ENCODE measurements at places on chromosomes 2 and 18. TPM values are rescaled to one million over a fixed set of nuclear protein-coding genes. Genes with fewer than 3 reads are reported as not detected.

Gene NOSTRIN
- polyA plus RNA-seq: not detected

GRCh38 chr2:240256704-240257637 lies 116.5 kb upstream of the OTOS start:
- DNase-seq: no peak

GRCh38 chr18:4908328-4908727 lies 288.7 kb downstream of the AKAIN1 start:
- no peak for DNase-seq

DNA sequence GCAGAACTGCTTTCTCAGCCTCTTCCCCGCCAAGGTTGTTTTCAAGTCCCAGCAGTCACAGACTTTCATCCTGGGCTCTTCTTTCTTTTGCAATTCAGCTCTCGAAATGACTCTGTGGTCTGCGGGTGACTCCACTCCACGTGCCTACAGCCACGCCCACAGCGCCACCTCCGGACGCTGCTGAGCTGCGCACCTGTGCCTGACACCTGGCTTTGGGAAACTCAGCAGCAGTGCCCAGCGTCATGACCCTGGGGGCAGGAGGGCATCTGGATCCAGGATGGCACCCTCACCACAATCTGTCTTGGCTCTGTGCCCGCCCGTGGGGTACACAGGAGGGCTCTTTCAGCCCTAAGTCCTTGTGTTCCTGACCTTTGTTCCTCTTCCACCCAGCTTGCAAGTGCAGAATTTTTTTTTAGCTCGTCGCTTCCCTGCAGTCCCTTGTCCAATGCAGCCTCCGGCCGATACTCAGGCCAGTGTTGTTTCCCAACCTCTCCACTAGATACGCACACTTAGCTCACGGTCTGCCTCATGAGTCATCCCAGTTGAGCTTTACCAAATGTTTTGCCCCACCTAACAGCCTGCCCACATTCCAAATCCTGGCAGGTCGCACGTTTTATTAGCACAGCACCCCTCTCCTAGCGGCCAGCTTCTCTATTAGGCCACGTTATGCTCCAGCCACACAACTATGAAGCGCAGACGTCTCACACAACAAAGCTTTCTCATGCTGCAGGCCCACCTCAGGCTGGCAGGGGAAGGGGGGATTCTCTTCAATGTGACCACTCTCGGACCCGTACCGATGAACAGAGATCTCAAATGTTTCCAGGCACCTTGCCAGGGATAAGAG lies 6.5 kb upstream of the CAPN10 start:
- DNase-seq: peak; percentile 75

- DNase-seq: no peak
Measured at GRCh38 chr18:36636237-36636817, 192.5 kb downstream of the TPGS2 start.

Gene C2orf66
- 0.06 TPM for polyA plus RNA-seq

DNA sequence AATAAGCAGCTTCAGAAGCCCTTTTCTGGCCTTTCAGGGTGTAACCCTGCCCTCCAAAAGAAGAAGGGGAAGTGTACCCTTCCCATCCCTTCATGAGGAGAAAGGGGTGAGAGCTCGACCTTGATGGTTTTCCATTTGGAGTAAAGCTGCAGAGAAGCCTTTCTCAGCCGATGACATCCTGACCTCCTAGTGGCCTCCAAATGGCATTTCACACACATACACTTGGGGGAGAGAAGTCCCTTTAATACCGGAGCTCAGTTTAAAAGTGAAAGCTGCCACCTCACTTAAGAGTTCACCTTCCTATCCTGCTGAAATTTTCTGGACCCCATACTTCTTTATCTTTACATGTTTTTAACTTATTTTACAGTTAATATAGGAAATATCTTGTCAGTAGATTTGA lies 716.7 kb downstream of the DCDC2C start:
- DNase-seq: no peak

DNA sequence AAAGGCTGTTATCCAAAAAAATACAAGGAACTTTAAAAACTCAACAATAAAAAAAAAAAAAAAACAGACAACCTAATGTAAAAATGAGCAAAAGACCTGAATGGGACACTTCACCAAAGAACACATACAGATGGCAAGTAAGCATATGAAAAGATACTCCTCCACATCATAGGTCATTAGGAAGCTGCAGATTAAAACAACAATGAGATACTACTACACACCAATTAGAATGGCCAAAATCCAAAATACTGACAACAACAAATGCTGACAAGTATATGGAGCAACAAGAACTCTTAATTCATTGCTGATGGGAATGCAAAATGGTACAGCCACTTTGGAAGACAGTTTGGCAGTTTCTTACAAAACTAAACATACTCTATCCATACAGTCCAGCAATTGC lies 84.2 kb downstream of the DYNC1I2 start:
- DNase-seq: no peak

DNA sequence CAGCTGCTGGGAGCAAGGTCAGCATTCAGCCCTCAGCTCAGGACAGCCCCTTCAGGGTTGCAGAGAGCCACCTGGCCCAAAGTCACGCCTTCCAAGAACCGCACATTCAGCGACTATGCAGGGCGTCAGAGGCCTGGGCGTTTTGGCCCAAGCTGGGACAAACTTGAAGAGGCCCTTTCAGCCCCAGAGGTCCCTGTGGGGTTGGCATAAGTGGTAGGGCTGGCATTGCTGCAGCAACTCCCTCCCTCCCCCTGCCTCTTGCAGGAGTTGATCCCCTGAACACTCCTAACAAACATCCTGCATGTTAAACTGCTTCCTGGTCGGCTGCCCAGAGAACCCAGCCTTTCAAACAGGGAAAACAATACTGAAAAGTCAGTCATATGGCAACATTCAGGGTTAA lies 192.9 kb upstream of the SMAD2 start:
- DNase-seq: no peak

Gene LYPD6
- 3.2 TPM for polyA plus RNA-seq

Measured in foreskin keratinocyte (primary cell).